Cardiac fibroblast (primary cell): ENCODE measurements at places on chromosomes 7 and 10.

DNA sequence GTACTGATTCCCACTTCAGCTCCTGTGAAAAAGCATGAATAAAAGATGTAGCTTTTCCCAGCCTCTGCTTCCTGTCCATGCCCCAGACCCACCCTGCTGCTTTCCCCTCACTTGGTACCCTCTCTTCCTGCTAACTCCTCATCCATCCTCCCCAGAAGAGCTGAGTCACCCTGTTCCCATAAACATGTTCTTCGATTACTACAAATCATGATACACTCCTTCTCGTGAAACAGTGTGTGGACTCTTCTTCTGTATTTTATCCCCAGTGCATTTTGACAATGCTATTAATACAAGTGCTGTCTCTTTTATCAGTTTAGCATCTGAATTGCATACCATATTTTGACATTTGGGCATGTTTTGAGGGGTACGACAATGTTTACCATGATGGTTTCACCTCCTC, 45.8 kb upstream of the SORBS1 start:
- peak; percentile 9 for DNase-seq

- DNase-seq = no peak
These were observed 544 bp downstream of the TSPAN33 start for GRCh38 chr7:129144834-129145668.

DNA sequence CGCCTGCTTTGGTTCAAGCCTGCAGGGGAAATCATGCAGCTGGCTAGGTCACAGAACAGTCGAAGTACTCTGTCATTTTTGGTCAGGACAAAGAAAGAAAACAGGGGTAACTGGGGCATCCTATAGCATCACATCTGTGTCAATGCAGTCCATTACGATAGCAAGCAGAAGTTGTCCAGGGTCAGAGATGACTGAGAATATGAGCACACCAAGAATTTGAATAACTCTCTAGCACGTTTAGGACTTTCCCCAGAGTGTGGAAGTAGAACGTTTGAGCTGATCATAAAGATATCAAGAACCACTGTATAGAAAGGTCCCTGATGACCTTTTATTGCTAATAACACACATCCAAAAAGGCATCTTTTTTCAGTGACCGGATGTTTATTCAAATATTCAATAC, 12.7 kb upstream of the HECW1 start:
- DNase-seq = no peak

DNA sequence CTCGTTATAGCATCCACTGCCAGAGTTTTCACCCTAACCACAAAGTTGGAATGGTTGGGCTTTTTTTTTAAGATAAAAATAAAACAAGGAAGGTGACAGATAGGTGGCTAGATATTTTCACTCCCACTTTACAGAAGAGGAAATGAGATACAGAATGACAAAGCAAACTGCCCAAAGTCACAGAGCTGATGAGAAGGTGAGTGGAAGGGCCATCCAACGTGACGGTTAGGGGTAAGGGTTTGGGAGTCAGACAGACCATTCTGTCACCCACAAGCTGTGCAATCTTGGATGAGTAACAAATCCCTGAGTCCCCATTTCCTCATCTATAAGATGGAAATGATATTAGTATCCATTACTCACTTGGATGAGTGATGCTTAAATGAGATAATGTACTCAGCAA, 106.9 kb upstream of the PDLIM1 start:
- DNase-seq = no peak

GRCh38 chr10:21891439-21891838, 112.1 kb downstream of the DNAJC1 start:
- no peak for DNase-seq

DNA sequence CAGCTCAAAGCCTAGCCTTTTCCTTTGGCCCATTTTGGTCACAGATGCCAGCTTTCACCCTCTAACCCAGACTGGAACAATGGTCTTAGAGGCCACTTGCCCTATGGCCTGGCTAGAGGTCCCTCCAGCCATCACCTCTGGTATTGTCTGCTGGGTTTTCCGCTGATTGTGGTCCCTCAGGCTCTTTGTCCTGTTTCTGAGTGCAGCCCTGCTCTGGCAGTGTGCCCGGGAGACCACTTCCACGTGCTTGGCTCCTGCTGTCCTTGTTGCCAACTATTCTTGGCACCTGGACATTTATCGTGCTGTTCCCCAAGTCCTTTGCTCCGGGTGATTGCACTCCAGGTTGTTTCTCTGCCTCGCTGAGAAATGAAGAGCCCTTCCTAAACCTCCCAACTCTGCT, 53.3 kb upstream of the FAM180A start:
- no peak for DNase-seq

DNA sequence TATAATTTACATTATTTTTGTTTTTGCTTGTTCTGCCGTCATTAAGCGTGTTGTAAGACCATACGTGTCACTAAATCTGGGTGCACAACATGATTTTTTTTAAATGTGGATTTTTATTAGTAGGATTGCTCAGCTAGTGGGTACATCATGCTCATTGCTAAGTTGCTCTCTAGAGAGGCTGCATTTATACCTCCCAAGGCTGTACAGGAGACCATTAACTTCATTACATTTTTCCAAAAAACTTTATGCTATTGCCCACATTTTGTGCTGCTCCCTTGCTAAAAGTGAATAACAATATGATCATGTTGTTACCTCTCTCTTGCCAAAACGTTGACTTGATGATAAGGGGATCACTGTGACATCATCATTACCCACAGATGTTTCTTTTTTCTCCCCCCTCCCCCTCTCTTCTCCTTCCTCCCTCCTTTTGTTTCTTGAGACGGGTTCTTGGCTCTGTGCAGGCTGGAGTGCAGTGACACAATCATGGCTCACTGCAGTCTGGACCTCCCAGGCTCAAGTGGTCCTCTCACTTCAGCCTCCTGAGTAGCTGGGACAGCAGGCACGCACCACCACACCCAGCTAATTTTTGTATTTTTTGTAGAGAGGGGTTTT, 65.1 kb downstream of the BMPR1A start:
- DNase-seq = peak; percentile 79

- no peak for DNase-seq
These were observed 711.1 kb upstream of the SEMA3D start for GRCh38 chr7:85897967-85898366.

DNA sequence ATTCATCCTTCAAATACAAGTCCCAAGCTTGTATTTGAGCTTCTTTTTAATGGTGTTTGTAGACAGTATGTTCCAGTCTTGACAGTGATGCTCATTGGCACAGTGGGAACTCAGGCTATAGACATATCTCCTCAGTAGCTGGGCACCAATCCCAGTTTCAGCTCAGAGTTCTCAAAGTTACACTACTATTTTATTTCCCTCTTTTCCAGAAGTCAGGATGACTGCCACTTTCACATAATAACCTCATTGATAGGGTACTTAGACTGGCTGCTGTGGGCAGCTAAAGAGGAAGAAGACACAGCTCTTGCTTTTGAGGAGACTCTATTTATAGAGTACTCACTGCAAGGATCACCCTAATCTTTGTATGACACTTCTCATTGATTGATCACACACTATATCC, 2.4 kb downstream of the GBF1 start:
- DNase-seq = peak; percentile 43

DNA sequence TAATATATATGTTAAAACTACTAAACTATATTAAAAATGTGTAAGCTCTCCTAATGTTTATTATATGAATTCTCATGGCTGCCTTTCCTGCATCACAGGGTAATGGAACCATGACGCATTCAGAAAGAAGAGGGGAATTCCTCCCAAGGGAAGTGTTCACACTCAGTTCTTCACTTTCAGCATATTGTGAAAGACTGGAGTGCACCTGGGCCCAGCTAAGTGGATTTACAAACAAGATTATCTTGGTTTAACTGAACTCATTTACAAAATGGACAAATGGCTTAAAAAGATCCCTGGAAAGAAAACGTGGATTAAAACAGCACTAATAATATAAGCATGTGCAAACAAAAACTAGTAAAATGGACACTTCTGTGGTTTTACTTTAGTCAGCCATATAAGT, 149.8 kb downstream of the DOCK4 start:
- peak; percentile 96 for DNase-seq

GRCh38 chr10:122484276-122485060, 23.1 kb downstream of the HTRA1 start:
- DNase-seq = no peak

DNA sequence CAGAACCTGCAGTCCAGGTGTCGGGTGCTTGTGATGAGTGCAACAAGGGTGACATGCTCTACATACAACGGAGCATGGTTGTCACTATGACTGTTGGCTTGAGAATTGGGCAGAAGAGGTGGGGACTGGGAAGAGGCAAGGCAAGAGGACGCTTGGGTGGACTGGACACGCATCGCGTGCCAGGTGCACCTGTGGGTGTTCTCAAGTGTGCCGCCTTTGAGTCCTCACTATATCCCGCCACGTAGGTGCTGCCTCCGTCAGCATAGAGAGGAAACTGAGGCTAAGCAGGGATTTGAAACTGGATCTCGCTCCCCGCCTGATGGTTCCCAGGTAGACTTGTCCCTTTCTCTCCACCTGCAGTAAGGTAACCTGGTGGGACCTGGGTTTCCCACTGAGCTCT, 27.2 kb downstream of the CDH23 start:
- DNase-seq = no peak

GRCh38 chr7:32415519-32415918, 74.7 kb downstream of the LSM5 start:
- DNase-seq = no peak

DNA sequence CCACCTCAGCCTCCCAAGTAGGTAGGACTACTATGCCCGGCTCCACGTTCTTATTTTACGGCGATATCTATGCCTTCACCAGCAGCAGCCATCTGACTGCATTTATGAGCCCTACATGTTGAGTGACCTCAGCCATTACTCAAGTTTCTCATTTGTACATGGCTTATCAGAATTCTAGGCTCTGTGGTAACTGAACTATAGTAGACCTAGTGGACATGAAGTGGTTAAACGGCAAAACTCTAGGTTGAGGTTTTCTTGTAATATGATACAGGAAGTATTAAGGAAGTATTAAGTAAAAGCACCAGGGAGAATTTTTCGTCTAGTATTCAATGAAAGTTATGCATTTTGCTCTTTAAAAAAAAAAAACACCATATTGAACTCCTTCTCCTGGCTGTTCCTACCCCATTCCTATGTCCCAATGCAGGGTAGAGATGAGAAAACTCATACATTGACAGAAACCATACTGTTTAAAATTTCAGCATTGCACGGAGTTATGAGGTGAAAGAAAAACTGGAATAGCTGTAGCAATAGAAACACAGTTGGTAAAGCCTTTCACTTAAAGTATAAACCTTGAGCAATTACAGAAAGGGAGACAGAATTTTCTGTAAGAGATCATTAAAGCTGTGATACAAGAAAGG, 39.8 kb upstream of the EPC1 start:
- no peak for DNase-seq

DNA sequence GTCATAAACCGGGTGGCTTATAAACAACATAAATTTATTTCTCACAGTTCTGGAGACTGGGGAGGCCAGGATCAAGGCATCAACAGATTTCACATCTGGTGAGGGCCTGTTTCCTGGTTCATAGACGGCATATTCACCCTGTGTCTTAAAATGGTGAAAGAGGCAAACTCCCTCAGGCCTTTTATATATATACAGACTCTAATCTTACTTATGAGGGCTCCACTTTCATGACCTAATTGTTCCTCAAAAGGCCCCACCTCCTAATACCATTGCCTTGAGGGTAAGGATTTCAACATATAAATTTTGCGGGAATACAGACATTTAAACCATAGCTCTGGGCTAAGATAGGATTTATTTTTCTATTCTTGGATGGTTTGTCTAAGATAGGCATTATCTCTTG, 187.2 kb downstream of the PPP1R3A start:
- DNase-seq = no peak

DNA sequence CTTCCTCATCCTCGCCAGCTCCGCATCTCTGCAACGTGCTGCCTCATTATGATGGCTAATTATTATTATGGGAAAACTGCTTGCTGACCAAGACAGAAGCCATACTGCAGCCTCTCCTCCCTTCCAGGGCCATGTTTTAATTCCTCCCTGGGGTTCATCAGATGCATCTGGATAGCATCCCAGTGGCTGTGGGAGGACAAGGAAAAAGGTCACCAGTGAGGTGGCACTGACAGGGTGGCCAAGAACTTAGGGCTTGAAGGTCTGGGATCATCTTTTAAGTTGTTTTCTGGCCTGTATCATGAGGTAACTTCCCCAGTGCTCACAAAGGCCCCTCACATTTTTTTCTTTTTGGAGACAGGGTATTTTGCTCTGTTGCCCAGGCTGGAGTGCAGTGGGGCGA, 39.6 kb downstream of the KCNH2 start:
- DNase-seq = no peak

DNA sequence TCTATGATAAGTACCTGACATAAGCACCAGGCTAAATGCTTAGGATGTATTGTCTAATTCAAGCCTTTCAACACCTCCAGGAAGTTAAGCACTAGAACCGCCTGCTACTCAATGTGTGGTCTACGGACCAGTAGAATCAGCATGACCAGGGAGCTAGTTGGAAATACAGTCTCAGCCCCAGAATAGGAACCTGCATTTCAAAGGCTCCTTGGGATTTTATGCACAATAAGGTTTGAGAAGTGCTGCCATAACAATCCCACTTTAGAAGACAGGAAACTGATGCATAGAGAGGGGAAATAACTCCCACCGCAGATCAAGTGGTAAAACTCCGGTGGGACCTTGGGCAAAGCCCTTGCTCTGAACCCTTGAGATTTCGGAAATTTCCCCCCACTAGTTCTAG, 8.8 kb upstream of the DUSP5 start:
- no peak for DNase-seq

DNA sequence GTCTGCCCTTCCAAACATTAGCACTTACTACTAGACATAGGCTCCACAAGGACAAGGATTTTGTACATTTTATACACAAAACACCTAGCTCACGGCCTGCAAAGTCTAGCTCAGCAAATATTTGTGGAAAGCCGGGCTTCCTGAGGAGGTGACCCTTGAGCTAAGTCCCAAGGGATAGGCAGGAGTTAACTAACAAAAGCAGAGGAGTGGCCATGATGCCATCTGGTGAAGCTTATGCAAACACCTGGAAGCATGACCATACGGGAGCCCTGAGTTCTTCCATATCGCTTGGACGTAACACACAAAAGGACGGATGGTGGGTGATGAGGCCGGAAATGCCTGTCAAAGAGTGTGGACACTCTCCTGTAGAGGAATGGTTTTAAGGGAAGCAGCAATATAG, 25.9 kb upstream of the YAE1 start:
- DNase-seq = no peak

DNA sequence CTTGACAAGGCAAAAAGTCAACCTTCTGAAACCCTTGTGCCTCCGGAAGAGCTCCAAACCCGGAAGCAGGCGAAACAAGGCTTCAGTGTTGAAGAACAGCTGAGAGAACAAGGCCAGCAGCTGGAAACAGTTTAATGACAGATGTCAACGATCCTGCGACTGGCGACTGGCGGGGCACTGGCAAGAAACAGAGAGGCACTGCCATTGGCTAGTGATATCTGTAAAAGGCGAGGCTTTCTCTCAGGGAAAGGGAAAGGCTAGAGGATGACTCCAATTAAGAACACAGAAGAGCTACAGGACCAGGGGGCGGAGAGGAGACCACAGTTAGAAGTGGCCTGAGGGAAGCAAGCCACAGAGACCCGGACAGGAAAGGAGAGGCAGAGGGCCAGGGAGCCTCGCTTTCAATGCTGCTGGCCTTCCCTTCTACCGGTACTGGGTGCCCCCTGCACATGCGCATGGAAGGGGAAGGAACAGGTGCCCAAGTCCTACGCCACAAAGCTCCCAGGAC, 19.4 kb downstream of the ITGB1 start:
- DNase-seq = no peak
